Activated T-cell treated with anti-CD3 and anti-CD28 coated beads for 24 hours (primary cell): ENCODE measurements at places on chromosomes 12 and 14.

DNA sequence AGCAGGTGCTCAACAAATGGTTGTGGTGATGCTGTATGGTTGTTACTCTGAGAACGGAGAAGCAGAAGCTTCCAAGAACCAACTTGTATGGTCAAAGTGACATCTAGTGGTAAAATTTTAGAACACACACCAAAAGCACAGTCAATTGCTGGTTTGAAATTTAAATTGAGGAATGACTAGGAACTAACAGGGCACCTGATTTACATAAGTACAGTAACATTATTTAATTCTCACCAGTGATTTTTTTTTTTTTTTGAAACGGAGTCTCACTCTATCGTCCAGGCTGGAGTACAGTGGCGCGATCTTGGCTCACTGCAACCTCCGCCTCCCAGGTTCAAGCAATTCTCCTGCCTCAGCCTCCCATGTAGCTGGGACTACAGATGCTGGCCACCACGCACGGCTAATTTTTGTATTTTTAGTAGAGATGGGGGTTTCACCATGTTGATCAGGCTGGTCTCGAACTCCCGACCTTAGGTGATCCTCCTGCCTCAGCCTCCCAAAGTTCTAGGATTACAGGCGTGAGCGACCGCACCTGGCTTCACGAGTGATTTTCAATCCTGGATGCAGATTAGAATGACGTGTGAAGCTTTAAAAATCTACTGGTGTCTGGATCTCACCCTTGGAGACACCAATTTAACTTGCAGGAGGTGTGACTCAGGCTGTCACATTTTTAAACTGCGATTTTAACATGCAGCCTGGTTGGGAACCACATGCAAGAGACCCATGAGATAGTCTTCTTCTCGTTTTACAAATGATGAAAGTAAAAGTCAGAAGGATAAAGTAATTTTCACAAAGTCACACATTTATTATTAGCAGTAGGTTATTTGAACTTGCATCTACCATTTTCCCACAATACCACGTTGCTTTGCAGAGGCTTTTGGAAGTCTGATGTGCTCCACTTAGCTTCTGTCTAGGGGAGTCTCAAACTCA is 14.1 kb upstream of the NUMB start:
- no peak for DNase-seq

GRCh38 chr14:68986926-68987652 is 8.0 kb upstream of the ACTN1 start:
- DNase-seq = no peak

DNA sequence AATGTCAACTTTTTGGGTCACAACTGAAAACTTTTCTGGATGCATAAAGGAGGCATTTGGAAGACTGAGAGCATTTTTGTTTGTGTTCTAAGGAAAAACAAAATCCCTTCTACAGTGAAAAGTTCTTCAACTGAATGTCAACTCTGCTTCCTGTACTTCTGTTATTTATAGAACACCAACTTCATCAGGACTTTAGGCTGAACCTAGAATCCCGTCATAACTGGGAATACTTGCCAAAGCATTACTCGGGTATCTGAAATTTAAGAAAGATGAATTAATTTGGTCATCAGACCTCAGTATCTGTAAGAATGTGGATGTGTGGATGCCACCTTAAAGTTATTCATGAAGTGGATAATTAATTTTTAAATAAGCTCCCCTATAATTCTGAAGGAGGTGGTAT is 73.2 kb downstream of the FERMT2 start:
- no peak for DNase-seq

DNA sequence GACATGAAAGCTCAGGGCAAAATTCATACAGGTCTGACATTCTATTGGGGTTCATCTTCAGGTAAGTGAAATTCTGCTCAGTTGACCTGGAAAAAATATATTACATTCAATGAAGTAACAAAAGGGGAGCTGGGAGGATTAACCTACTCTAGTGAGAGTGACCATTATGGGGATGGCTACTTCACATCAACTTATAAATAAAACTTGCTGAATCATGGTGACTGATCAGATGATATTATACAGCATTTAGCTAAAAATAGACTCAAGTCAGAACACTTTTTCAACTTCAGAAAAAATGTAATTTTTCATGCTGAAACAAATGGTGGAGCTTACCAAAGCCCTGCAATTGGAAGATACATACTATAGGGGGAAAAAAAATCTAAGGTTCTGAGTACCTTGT is 800.2 kb downstream of the FSCB start:
- no peak for DNase-seq

GRCh38 chr12:5548152-5548943 is 116.4 kb downstream of the NTF3 start:
- no peak for DNase-seq

DNA sequence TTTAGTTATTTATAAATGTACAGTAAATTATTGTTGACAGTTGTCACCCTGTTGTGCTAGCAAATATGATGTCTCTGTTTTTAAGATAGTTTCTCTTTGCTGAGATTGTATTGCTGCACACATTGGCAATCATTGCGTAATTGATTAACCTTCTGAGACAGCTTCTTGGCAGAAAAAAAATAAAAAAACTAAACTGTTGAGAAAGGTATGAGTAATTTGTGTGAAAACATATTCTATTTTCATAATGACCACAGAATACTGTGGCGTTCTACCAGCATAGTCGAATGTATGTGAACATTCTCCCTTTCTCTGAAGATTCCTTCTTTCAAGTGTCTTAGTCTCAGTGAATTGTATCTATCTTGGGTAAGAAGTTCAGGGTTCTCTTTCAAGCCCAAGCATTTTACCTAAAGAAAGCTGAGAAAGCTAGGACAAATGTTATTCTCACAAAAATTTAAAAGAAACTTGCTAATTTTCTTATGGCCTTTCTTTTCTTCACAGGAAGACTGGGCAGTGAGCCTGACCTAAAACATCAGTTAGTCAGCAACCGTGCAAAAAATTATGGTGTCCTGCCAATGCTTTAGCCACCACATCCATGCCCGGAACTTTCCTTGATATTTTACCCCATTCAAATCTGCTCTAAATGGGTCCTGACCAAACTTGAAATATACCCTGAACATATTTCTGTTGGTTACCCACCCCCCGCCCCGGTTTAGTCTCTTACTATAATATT is 69.0 kb upstream of the REP15 start:
- DNase-seq = no peak

DNA sequence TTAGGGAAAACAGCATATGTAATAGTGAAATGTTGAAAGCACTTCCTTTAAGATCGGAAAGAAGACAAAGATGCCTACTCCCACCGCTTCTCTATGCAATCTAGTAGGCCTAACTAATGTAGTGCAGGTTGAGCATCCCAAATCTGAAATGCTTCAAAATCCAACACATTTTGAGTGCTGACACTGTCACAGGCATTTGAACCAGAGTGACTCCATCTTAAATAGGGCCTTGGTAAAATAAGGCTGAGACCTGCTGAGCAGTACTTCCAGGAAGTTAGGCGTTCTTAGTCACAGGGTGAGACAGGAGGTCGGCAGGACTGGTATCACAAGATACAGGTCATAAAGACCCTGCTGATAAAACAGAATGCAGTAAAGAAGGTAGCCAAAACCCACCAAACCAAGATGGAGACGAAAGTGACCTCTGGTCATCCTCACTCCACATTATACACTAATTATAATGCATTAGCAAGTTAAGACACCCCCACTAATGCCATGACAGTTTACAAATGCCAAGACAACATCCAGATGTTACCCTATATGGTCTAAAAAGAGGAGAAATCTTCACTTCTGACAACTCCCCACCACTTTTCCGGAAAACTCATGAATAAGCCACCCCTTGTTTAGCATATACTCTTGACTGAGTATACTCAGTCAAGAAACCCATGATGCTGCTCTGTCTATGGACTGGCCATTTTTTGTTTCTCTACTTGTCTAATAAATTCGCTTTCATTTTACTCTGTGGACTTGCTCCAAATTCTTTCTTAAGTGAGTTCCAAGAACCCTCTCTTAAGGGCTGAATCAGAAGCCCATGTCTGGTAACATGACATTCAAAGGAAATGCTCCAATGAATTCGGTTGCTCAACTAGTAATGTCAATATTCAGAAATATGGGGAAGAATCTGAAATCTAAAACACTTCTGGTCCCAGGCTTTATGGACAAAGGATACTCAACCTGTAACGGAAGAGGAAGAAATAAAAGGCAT is 47.1 kb upstream of the MTERF2 start:
- no peak for DNase-seq

DNA sequence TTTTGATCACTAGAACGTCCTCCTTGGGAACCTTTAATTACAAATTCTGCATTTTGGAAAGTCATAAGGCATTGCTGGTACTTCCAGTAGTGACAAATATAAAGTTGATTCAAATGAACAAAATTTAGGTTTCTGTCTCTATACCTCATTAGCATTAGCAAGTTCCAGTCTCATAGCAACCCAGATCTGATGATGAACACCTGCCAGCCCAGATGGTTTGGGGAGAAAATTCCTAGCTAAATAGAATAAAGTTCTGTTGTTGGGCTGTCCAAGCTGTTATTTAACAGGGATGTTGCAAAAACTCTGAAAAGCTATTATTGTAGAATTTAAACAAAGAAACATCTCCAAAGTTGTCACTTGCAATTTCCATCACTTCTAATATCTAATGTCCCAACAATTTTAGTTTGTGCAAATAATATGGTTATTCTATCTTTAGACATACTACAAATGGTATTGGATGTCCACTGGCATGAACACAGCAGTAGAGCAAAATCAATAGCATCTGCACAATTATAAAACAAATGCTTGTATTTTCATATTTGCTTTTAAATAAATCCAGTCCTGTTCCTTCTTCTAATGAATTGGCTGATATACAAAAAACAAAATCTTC is 299.4 kb downstream of the SLC16A7 start:
- no peak for DNase-seq

GRCh38 chr12:48118284-48118871 is 786 bp upstream of the PFKM start:
- DNase-seq = no peak

GRCh38 chr12:26102953-26103352 is 21.9 kb downstream of the BHLHE41 start:
- no peak for DNase-seq
